ENCODE measurements at places on chromosomes 4 and X.

DNA sequence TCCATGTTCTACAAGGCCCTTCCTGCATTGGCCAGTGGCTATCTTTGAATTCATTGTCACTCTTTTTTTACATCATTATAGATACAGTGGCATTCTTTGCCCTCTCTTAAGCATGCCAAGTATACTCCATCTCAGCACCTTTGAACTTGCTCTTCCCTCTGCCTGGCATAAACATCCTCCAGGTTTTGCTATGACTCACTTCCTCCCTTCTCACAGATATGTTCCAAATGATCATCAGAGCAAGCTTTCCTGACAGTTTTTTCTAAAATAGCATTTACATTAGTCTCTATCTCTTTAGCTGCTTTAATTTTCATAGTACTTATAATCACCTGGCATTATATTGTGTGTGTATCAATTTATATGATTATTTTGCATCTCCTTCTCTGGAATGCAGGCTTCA is 553.3 kb upstream of the MAGEB2 start:
- peak; percentile 56 for DNase-seq

DNA sequence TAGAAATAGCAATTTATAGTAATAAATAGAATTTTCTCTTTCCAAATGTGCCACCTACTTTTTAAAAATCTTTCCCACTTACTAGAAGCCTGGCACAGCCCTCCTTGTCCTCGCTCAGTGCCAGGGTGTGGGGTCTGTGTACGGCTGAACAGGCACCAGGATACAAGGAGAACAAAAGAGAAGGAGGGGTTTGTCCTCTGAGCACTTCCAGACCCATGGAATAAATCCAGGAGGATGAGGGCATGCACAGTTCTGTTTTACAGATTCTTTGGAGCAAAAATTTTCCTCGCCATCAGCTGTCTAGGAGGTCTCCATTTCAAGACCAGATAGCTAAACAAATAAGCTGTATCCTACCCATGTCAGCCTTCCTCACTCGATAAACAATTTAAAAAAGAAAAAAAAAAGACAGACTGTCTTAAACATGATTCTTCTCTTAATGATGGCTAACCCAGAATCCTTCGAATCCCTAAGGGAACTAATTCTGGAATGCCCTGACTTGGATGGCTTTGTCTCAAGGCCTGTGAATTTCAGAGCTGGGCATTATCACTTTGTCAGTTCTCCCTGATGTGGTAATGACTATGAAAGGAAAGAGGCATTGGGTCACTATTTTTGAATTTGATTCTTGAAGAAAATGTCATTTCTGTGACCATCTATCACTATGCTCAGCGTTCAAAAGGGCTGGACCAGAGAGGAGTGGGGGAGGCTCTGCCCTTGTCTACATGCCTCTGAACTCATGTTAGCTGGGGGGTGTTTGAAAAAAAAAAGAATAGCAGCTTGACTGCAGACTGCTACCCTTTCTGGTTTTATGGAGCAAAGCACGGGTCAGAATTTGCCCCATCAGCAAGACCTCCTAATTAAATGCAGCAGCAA is 151.0 kb downstream of the DCTD start:
- DNase-seq: no peak

- peak; percentile 16 for DNase-seq
Measured at GRCh38 chr4:124980276-124980752, 267.8 kb upstream of the ANKRD50 start.

DNA sequence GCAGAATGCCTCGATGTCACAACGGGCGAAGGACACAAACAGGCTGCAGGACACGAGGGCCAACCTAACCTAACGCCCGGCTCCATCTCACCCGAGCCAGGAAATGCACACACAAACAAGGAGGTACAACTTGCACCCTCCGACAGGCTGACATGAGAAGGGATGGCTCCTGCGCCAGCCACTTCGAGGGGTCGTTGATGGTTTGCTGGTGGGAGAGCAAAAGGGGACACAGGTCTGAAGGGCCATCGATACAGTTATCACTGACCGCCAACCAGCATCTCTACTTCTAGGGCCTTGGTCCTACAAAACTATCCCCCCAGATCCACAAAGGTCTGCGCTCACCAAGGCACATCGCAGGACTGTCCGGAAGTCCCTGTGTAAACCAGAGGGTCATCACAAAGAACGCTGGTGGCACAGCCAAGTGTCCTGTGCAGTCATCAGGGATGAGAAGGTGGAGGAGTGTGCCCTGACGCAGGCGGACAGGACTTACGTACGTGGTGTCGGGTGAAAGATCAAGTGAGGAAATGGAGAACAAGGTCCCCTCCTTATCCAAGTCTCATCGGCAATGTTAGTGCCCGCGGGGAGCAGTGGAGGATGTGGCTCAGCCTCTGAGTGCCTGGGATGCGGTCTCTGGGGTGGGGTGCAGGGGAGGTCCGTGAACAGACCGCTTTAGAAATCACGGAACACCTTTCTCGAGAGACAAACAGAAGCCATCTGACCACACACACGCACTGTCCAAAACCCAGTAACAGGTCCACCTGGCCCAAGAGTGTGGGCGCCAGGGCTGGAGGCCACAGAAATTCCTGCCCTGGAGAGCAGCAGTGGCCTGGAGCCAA is 7.0 kb downstream of the MXD4 start:
- DNase-seq: no peak

GRCh38 chr4:58541926-58542325 is 1431.7 kb upstream of the IGFBP7 start:
- no peak for DNase-seq

DNA sequence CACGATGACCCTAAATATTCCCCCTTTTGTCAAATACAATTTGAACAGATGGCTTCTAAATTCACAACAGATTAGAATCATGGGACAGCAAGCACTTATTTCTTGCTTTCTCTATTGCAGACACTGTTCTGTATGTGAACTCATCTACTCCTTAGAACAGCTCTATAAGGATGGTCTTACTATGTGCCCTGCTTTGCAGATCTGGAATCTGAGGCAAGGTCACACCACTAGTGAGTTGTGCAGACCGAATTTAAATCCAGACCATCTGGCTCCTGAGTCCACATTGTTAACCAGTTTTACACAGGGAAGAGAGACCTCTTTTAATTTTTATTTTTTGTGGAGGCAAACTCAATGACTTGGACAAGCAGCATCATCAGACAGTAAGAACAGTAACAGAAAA is 50.2 kb downstream of the GPRIN3 start:
- no peak for DNase-seq

DNA sequence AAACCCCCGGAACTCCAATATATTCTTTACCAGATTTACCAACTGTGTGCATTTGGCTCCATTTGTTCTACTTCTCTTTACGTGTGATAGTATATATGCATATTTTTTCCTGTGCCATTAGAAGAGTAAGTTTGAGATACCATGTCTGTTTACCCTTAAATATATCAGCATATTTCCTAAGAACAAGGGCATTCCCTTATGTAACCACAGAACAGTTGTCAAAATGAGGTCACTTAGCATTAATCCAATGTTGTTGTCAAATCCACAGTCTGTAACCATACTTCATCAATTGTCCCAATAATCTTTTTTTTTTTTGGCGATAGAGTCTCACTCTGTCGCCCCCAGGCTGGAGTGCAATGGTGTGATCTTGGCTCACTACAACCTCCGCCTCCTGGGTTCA is 55.2 kb downstream of the TBC1D14 start:
- DNase-seq: no peak

DNA sequence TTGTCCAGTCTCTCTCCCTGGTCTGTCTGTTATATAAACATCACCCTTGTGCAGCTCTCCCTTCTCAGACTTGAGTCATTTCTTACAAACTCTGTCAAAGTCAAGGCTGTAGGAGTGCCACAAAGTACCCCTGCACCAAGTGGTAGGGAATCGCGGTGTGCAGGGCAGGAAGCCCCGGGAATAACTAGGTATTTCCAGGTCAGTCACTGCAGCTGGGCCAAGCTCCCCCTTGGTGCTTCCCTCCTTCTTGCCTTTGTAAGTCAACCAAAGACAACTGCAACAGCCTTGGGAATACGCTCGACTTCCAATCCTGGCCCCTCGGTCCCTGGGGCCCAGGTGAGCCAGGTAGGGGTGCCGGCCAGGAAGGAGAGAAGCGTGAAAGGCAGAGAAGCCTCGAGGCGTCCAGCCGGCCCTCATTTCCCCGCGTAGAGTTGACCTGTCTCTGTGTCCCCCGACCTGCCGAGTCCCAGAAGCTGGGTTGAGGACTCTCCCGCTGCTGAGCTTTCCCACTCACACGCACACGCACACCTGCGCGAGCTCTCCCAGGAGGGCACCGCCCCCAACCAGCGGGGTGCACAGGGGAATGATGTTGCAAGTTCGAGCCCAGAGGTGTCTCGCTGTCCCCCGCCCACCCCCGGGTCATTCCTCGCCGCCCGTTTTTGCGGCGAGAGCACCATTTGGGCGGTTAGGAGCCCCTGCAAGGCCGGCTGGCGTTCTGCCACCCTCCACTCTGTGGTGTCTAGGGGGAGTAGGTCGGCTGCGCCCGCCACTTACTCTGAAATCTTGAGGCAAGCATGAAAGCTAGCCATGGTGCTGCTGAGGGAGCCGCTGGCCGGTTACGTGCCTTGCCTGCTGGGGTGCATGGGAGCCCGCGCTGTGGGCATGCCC is 22.8 kb upstream of the KIAA1210 start:
- DNase-seq: no peak

GRCh38 chr4:77996076-77996475 is 61.0 kb upstream of the FRAS1 start:
- no peak for DNase-seq

- DNase-seq: no peak
Measured at GRCh38 chr4:2256781-2257191, 5.1 kb downstream of the MXD4 start.

DNA sequence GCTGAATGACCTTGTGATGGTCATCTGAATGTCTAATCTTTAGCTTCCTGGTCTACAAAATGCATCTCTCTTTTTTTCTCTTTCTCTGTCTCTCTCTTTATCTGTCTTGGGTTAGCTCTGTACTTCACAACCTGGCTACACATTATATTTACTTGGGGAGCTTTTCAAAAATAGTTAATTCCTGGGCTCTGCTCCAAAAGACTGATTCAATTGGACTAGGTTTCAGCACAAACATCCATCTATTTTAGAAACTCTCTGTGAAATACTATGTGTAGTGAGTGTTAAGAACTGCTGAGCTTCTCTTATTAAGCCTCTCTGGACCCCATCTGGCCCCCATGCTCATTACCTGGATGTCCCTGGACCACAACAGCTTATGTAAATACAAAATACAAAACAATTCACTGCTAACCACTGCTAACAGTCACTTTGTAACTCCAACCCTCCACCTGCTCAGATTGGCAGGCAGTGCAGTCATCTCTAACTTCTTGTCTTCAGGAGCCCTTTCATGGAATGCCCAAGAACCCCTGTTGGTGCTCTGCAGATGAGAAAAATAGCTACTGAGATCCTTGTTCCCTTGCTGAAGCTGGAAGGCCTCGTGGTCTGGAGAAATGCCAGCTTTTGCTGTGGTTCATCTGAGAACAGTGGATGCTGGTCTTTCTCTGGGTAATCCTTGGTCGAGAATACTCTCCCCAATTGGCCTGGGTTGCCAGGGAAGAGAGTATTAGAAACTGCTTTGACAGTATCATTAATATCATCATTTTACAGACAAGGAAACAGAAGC is 14.8 kb upstream of the BOD1L1 start:
- DNase-seq: peak; percentile 82

- no peak for DNase-seq
Measured at GRCh38 chr4:7294176-7294756, 101.9 kb downstream of the SORCS2 start.

- DNase-seq: peak; percentile 32
Measured at GRCh38 chr4:113350576-113350975, 301.1 kb downstream of the ANK2 start.

GRCh38 chr4:142242156-142242555 is 603.9 kb downstream of the INPP4B start:
- DNase-seq: no peak

- DNase-seq: no peak
Measured at GRCh38 chrX:95040104-95040503, 1366.1 kb downstream of the FAM133A start.

DNA sequence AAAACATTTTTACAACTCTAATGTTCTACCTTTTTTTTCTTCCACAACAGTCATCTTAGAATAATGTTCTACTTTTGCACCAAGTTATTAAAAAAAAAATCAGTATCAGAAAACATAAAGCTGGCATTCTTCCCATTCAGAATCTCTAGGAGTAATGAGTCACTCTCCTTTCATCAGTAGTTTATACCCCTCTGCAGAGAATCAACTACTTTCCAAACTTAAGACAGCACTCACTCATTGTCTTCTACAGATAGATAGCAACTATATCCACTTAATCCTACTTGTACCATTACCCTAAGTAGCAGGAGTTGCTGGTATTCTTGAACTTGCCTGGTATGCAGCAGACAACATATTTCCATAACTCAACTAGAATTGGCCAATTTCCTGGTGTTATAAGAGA is 3.2 kb downstream of the TIGD4 start:
- DNase-seq: no peak

DNA sequence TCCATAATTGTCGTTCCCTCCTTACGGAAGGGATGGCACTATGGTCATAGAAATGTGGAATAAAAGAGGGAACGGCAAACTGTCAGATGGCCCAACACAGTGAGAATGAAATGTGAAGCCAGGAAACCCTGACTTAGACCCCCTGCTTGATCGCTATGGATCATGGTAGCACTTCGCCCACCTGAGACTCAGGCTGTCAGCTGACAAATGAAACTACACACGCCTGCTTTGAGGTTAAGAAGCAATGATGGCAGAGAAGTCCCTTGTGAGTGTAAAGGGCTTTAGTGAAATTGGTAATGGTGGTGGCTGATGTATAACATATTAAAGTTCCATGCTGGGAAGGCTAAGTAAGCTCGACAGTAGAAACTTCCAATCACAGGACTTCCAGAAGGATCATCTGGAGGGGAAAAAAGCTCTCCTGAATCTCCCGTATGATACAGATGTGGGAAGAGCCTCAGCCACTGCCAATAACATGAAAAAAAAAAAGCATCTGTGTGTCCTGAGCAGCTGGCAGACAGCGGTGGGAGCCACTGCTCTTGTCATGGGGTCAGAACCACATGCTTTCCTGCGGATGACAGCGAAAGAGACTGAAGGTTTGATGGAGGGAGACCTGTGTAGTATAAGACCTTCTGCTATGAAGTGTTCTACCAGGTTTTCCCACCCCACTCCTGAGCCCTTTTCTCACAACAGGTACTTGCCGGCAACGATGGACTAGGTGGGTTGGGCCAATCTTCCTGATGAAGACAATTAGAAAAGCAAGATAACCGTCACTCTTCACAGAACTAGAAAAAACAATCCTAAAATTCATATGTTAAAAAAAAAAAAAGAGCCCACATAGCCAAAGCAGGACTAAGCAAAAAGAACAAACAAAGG is 107.6 kb downstream of the AFAP1 start:
- DNase-seq: no peak

- peak; percentile 78 for DNase-seq
Measured at GRCh38 chr4:153221783-153222706, 17.8 kb downstream of the TRIM2 start.

- DNase-seq: peak; percentile 71
Measured at GRCh38 chrX:107736781-107737531, 38.6 kb downstream of the TSC22D3 start.

- no peak for DNase-seq
Measured at GRCh38 chrX:136598631-136599030, 49.3 kb upstream of the CD40LG start.
